Naive B cell (primary cell): ENCODE measurements at places on chromosomes 7 and 10. TPM values are rescaled to one million over a fixed set of nuclear protein-coding genes. Genes with fewer than 3 reads are reported as not detected.

DNA sequence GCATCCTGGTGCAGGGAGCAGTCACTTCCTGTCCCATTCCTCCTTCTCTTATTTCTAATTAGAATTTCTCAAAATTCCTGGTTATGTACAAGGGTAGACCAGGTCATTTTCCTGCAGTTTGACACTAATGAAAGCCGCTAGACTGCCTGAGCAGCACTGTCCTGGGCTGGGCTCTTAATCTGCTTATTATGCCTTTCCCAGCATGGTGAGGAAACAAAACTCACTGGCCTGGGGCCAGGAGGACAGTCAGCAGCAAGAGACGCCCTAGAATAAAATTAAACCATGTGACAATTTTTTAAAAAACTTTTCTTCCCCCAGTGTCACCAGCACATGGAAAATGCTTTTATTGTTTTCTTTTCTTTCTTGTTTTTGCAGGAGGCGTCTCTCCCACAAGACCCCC, 647.5 kb downstream of the TYW1 start:
- no peak overlapping the region for H3K27ac ChIP-seq
- H3K4me1 ChIP-seq: no peaks in the 10 kb centered on the region
- H3K4me3 ChIP-seq: no peak overlapping the region
- DNase-seq: no peak
- no peaks in the 10 kb centered on the region for H3K36me3 ChIP-seq

TUBB8 gene
- polyA plus RNA-seq: not detected

DNA sequence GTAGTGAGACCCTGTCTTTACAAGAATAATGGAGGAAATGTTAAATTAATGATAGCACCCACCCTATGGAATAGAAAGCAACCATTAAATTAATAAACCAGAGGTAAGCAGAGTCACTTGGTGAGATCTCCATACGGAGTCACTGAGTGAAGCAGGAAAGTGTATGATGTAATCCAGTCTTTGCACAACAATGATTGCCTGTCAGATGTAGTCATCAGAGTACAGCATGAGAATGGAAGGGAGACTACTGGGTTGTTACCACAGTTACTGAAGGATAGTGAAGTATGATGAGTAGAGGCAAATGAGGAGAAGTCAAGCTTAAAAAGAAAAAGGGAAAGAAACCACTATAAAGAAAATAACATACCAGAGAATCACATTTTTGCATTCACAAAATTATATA, 371.9 kb upstream of the SHH start:
- H3K36me3 ChIP-seq: no peaks in the 10 kb centered on the region
- H3K4me1 ChIP-seq: no peaks in the 10 kb centered on the region
- H3K27ac ChIP-seq: no peak overlapping the region
- peaks cover 9% of the 10 kb centered on the region for H3K27me3 ChIP-seq
- DNase-seq: no peak

DNA sequence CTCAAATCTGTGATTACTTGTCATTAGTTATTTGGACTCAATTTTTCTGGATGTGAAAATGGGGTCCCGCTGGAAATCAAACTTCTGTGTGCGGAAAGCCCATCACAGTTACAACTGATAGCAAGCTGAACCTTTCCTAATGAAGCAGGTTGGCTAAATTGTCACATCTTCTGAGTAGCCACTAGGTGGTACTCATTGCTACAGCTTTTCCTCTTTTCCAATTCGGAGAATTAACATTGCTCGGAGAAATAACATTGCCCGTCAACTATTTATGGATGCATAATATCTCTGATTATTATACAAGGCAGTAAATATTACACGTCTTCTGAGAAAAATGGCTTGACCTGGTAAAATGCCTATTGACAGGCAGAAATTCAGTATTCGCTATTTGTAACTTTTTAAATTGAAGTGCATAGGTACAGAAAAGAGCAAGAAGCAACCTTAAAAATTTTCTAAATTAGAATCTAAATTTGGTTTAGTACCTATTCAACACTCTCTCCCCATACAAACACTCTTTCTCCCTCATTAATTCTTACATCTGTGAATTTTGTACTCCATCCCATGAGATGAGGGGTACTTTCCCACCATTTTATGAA, 17.3 kb upstream of the BLOC1S2 start:
- H3K36me3 ChIP-seq: peaks cover 6% of the 10 kb centered on the region
- DNase-seq: peak; percentile 12
- no peak overlapping the region for H3K27ac ChIP-seq
- H3K4me1 ChIP-seq: no peaks in the 10 kb centered on the region
- peaks cover 47% of the 10 kb centered on the region for H3K27me3 ChIP-seq
- H3K4me3 ChIP-seq: no peak overlapping the region

GRCh38 chr10:90125456-90126255, 424.3 kb downstream of the KIF20B start:
- H3K27ac ChIP-seq: no peak overlapping the region
- H3K36me3 ChIP-seq: no peaks in the 10 kb centered on the region
- H3K4me1 ChIP-seq: no peaks in the 10 kb centered on the region
- H3K4me3 ChIP-seq: no peak overlapping the region
- no peaks in the 10 kb centered on the region for H3K27me3 ChIP-seq

FXYD4 gene
- polyA plus RNA-seq: not detected

GRCh38 chr7:104963378-104963990, 50.5 kb upstream of the KMT2E start:
- H3K27ac ChIP-seq: peak overlapping the region; percentile 69
- H3K27me3 ChIP-seq: no peaks in the 10 kb centered on the region
- peaks cover 28% of the 10 kb centered on the region for H3K4me1 ChIP-seq
- peaks cover 11% of the 10 kb centered on the region for H3K36me3 ChIP-seq

- H3K27ac ChIP-seq: no peak overlapping the region
- H3K4me1 ChIP-seq: no peaks in the 10 kb centered on the region
- no peak overlapping the region for H3K4me3 ChIP-seq
- no peak for DNase-seq
These were observed 83.5 kb downstream of the GNAT3 start for GRCh38 chr7:80428161-80429054.

- no peak for DNase-seq
- no peaks in the 10 kb centered on the region for H3K27me3 ChIP-seq
- H3K4me1 ChIP-seq: no peaks in the 10 kb centered on the region
- no peaks in the 10 kb centered on the region for H3K36me3 ChIP-seq
These were observed 702.1 kb downstream of the TNS3 start for GRCh38 chr7:46879783-46880182.

OR13A1 gene
- 0.55 TPM for polyA plus RNA-seq

GRM8 gene
- not detected for polyA plus RNA-seq

CYP3A7 gene
- polyA plus RNA-seq: not detected

DNA sequence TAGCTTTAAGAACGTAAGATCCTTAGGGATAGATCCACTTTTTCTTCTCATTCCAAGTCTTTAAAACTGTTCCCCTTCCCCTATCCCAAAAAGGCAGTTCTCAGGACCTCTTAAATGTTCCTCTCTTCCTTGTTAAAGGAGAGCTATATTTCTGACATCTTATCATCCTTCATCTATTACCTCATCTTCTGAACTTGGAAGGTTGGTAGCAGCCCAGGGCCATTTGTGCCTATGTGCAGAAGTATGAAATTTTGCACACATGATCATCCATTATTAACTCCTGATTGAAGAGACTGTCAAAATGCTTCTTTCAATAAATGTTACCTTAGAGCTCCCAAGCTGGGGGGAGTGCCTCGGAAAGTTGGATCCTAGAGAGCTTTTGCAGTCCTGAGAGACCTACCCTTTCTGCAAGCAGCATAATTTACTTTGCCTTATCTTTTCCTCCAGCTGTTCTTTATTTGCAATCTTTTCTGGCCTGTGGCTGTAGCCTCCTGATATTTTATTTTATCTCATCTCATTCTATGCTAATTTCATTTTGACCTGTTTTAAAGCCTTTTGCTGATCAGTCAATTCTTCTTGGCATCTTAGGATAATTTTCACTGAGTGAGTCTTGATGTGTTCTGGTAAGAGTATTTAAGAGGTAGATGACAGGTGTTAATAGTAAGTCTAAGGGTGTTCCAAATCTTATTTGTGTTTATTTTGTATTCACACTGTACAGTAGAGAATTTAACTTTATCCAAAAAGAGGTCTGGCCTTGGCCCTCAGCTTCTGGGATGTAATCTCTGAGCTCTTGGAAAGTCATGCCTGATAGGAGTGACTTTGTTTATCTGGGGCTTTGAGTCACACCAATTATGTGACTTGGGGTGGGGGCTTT, 135.0 kb upstream of the PDLIM1 start:
- DNase-seq: no peak
- no peaks in the 10 kb centered on the region for H3K27me3 ChIP-seq
- H3K4me1 ChIP-seq: no peaks in the 10 kb centered on the region
- no peaks in the 10 kb centered on the region for H3K36me3 ChIP-seq
- no peak overlapping the region for H3K27ac ChIP-seq

DNA sequence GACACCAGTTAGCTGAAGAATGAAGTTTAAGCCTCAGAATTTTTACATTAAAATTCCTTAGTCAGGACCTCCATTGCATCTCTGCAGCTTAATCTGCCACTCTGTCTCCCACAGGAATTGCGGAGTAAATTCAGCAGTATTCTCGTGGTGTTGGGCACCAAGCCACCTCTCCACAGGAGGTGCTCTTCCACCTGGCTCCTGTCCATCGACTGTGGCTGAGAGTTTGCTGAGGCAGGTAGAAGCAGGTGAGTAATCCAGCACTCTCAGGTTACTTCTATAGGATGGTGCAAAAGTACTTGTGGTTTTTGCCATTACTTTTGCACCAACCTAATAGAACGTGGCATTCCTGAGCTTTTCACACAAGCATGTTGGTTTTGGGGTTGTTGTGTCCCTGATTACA, 134.1 kb downstream of the GFRA1 start:
- H3K27me3 ChIP-seq: no peaks in the 10 kb centered on the region
- no peak for DNase-seq

PHKG1 gene
- 0.44 TPM for polyA plus RNA-seq

GRCh38 chr7:135862586-135863340, 114.2 kb upstream of the FAM180A start:
- no peak for DNase-seq
- H3K4me1 ChIP-seq: peaks cover 5% of the 10 kb centered on the region
- H3K27ac ChIP-seq: peak overlapping the region; percentile 81
- no peaks in the 10 kb centered on the region for H3K27me3 ChIP-seq

GRCh38 chr10:43131256-43131655, 7.0 kb upstream of the CSGALNACT2 start:
- H3K36me3 ChIP-seq: no peaks in the 10 kb centered on the region
- no peak overlapping the region for H3K4me3 ChIP-seq
- no peak overlapping the region for H3K27ac ChIP-seq
- no peak for DNase-seq
- peaks cover 12% of the 10 kb centered on the region for H3K4me1 ChIP-seq

CYP3A4 gene
- not detected for polyA plus RNA-seq

- peaks cover 4% of the 10 kb centered on the region for H3K36me3 ChIP-seq
- H3K27ac ChIP-seq: no peak overlapping the region
- DNase-seq: no peak
- H3K27me3 ChIP-seq: no peaks in the 10 kb centered on the region
- no peak overlapping the region for H3K4me3 ChIP-seq
These were observed 28.3 kb upstream of the PRKAR1B start for GRCh38 chr7:755413-755805.

DNA sequence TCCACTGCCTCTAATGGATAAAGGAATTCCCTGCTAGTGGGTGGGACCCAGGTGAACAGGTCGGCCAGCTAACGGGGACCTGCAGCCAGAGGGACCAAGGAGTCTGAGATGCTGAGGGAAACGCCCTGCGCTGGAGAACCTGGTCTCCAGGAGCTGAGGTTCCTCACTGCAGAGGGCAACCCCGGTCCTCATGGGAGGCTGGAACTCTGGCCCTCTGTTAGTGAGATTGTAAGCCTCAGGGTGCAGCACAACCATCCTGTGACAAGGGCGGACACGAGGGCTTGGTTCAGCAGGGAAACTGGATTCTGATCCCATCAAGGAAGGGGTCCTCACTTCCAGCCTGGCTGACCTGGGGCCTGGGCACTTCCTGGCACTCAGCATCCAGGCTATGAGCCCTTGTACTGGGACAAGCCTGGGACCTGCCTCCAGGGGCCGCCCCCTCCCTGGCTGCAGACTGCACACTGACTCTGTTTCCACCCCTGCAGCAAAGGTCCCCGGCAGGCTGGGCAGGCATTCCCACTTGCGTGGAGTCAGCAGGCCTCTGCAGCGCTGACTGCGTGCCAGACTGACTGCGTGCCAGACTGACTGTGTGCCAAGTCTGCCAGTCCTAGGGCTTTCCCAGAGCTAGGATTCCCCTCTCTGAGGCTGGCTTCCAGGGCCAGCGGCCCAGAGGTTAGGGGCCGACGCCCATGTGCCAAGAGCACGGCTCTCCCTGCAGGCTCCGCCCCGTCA, 143.2 kb downstream of the MAPK8 start:
- no peak overlapping the region for H3K27ac ChIP-seq
- H3K4me3 ChIP-seq: no peak overlapping the region
- H3K4me1 ChIP-seq: no peaks in the 10 kb centered on the region
- no peak for DNase-seq
- no peaks in the 10 kb centered on the region for H3K36me3 ChIP-seq

DNA sequence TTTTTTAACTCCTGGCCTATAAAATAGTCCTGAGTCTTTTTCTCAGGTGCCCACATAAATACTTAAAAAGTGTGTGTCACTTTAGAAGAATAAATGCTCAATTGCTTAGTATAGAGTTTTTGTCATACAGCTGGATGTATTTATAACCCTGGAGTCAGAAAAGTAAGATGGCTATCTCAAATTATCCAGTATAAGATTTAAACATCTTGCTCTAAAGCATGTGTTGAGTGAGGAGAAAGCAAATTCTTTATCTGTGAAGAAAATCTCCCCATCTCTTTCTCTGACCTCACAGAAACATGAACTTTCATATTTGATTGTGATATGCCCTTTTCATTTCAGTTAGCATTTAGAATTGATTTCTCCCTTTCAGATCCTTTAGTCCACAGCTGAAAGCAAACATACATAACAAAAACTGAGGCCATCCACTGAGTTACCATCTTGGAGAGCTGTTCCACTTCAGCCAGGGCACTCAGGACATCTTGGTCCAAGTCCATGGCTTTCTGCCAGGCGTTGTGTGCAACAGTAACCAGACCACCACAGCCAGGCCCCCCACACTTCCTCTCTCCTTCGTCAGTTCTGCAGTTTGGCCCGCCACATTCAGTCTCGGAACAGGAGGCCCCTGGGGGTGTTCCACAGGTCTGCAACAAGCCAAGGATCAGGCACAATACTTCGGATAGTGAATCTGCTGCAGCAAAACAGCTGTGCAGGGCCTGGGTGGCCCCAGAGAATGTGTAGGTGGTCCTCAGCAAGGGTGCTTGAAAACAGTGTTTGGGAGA, 40.9 kb downstream of the DLD start:
- no peaks in the 10 kb centered on the region for H3K36me3 ChIP-seq
- DNase-seq: no peak
- no peak overlapping the region for H3K4me3 ChIP-seq
- H3K27ac ChIP-seq: no peak overlapping the region
- H3K27me3 ChIP-seq: no peaks in the 10 kb centered on the region
- H3K4me1 ChIP-seq: no peaks in the 10 kb centered on the region

DNA sequence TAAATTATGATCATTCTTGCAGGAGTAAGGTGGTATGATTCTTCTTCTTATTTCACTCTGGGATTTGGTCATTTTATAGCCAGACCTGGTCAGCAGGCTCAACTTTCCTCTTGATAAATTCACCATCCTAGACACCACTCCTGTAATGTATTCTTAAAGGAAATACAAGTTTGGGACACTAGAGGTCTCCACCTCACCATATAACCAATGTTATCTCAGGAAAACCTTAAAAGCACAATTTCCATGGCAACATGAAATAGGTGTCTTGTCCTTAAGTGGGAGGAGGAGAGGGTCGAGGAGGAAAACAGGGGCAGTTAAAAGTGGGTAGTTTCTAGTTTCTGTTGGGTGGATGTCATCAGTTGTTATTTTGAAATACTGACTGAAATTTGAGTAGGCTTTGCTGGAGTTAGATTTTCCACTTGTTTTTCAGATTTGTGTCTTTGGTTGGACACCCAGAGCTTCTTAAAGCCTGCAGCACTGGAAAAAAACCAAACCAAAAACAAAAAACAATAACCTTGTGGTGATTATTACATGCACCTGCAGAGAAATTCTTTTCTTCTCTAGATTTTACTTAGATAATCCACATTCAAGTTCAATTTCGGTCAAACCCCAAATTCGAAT, 163.1 kb downstream of the PRKCQ start:
- no peaks in the 10 kb centered on the region for H3K4me1 ChIP-seq
- H3K36me3 ChIP-seq: no peaks in the 10 kb centered on the region
- H3K27me3 ChIP-seq: no peaks in the 10 kb centered on the region

TMEM236 gene
- not detected for polyA plus RNA-seq
